Skin of body (tissue), 3 donors: ENCODE measurements at places on chromosomes 7 and 10. TPM values are rescaled to one million over a fixed set of nuclear protein-coding genes. Genes with fewer than 3 reads are reported as not detected.

DNA sequence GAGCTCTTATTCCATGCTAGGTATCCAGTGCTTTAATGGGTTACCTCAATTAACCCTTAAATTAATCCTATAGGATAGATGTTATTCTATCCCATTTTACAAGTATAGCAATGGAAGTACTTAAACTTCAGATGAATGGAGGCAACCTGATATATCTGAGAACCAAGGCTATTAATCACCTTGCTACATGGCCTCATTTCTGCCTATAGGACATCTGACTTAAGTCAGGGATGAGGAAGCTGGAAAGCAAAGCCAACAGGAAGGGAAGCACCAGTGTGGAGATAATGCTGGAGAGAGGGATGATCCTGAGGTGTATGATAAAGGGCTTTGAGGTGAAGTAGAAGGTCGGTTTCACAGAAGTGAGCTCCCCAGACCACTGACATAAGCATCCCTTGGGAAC, 132.3 kb downstream of the CHN2 start:
- no peak for DNase-seq

FOXI2 gene
- total RNA-seq = 0.20 TPM

DNA sequence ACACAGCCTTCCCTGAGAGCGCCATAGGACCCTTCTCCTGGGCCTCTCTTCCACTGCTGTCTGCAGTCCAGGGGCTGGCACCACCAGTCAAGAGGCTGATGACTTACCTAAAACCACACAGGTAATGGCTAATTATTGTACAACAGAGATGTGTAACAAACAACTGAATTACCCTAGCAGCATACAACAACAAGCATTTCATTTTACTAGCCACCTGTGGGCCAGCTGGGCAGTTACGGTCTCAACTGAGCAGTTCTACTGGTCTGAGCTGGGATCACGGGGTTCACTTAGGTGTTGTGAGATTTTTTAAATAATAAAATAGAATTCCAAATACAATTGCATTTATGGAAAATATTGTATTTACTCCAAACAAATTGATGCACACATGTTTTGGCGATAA, 431.9 kb downstream of the TNS3 start:
- no peak for DNase-seq

ADCK2 gene
- 15.2 TPM for total RNA-seq

- DNase-seq = no peak
Measured at GRCh38 chr10:75195035-75195763, 15.4 kb upstream of the VDAC2 start.

TMEM196 gene
- under 0.01 TPM for total RNA-seq

DNA sequence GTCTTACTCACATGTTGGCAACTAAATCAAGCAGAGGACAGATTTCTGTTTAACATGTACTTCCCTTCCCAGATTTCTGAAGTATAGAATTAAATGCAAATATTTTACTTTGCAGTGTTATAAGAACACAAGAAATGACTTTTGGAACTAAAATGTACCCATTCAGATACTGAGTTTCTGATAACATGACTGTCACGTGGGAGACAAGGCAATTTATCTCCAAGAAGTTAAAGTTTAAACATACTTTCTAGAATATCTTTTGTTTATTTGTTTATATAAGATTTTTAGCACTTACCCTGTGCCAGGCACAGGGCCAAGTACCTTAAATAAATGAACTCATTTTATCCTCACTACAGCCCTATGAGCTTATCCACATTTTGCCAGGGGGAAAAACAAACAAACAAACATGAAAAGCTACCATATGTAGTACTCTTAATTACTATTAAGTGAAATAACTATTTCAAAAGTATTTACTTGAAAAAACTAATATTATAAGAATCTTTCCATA, 807.1 kb upstream of the KCND2 start:
- no peak for DNase-seq

DNA sequence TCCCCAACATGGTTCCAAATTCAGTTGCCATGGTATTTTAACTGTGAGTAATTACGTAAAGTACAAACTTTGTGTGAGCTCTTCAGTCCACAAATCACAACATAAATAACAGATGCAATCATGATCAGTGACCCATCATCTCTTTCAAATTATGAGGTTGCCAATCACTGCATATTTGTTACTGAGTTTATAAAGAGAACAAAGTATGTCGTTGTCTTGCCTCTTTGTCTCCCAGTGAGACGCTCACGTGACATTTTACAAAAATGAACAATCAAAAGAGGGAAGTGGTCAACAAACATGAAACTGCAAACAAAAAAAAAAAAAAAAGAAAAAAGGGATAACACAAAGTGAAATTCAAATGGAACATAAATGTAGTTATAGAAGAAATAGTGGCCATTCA, 122.7 kb upstream of the PDSS1 start:
- no peak for DNase-seq

HTRA1 gene
- 185 TPM for total RNA-seq

PDE1C gene
- 1.2 TPM for total RNA-seq
